A549 treated with Hydrocortisone at 1 μM for 4 hours (cell line): ENCODE measurements at places on chromosomes 1 and 21. TPM values are rescaled to one million over a fixed set of nuclear protein-coding genes. Genes with fewer than 3 reads are reported as not detected.

CCDC185 gene
- not detected in 5 replicates for total RNA-seq

ADAMTS5 gene
- not detected in 5 replicates for total RNA-seq

PAX7 gene
- total RNA-seq = 0.63 to 0.78 TPM (median 0.74 TPM) in 5 replicates

NECAP2 gene
- 39.8 to 48.0 TPM (median 41.0 TPM) in 5 replicates for total RNA-seq

TAS1R1 gene
- total RNA-seq = not detected in 5 replicates

RNU1-4 gene
- total RNA-seq = 6.1 to 30.4 TPM (median 9.0 TPM) in 3 of 5 replicates, not detected in the others

STUM gene
- not detected in 5 replicates for total RNA-seq

TMCO4 gene
- total RNA-seq = 5.4 to 7.5 TPM (median 6.1 TPM) in 5 replicates

CHI3L2 gene
- total RNA-seq = 0.25 to 1.1 TPM (median 0.44 TPM) in 5 replicates

CAMK1G gene
- total RNA-seq = 0.25 to 0.38 TPM (median 0.28 TPM) in 5 replicates

UTS2 gene
- total RNA-seq = not detected in 5 replicates

NECTIN4 gene
- 1.00 to 2.2 TPM (median 2.0 TPM) in 5 replicates for total RNA-seq

HJV gene
- not detected in 5 replicates for total RNA-seq

GPATCH2 gene
- 6.5 to 10.2 TPM (median 7.1 TPM) in 5 replicates for total RNA-seq

C1orf210 gene
- total RNA-seq = not detected in 5 replicates

AADACL4 gene
- not detected in 5 replicates for total RNA-seq

GORAB gene
- 5.9 to 8.3 TPM (median 7.1 TPM) in 5 replicates for total RNA-seq

SAMD13 gene
- total RNA-seq = 0.25 to 0.91 TPM (median 0.54 TPM) in 5 replicates

HSPA6 gene
- total RNA-seq = 1.4 to 7.1 TPM (median 1.8 TPM) in 5 replicates

F5 gene
- total RNA-seq = 0.06 to 0.23 TPM (median 0.14 TPM) in 5 replicates

MEF2D gene
- 23.9 to 32.3 TPM (median 27.1 TPM) in 5 replicates for total RNA-seq

WDR3 gene
- total RNA-seq = 24.1 to 39.9 TPM (median 28.8 TPM) in 5 replicates

CLCA2 gene
- 0.03 TPM in 2 of 5 replicates, not detected in the others for total RNA-seq

ITLN2 gene
- total RNA-seq = 0.78 to 1.2 TPM (median 0.96 TPM) in 5 replicates

CBS gene
- total RNA-seq = 11.2 to 13.0 TPM (median 12.1 TPM) in 5 replicates

ITGB2 gene
- 0.46 to 0.90 TPM (median 0.77 TPM) in 5 replicates for total RNA-seq

VSIG8 gene
- 0.08 to 0.15 TPM in 2 of 5 replicates, not detected in the others for total RNA-seq

UBL4B gene
- total RNA-seq = not detected in 5 replicates

UAP1 gene
- 26.2 to 39.5 TPM (median 31.7 TPM) in 5 replicates for total RNA-seq

FMO3 gene
- not detected in 5 replicates for total RNA-seq

SPRR3 gene
- total RNA-seq = not detected in 5 replicates

HCN3 gene
- 3.5 to 5.3 TPM (median 4.6 TPM) in 5 replicates for total RNA-seq

ENTREP3 gene
- total RNA-seq = 31.8 to 36.8 TPM (median 32.8 TPM) in 5 replicates

SOAT1 gene
- total RNA-seq = 26.0 to 32.3 TPM (median 29.5 TPM) in 5 replicates

ACTN2 gene
- 0.01 to 0.15 TPM (median 0.06 TPM) in 4 of 5 replicates, not detected in the other for total RNA-seq

PGD gene
- total RNA-seq = 1,044 to 1,330 TPM (median 1,108 TPM) in 5 replicates

RBP7 gene
- 5.2 to 6.9 TPM (median 5.6 TPM) in 5 replicates for total RNA-seq

SDC3 gene
- 8.0 to 12.2 TPM (median 9.9 TPM) in 5 replicates for total RNA-seq

FALEC gene
- 0.22 TPM in 1 of 5 replicates, not detected in the others for total RNA-seq

TYW3 gene
- total RNA-seq = 15.7 to 18.0 TPM (median 16.9 TPM) in 5 replicates

CCDC17 gene
- total RNA-seq = 0.18 to 0.36 TPM (median 0.26 TPM) in 5 replicates

SPATA6 gene
- total RNA-seq = 1.3 to 2.9 TPM (median 1.7 TPM) in 5 replicates

THRAP3 gene
- 62.3 to 90.5 TPM (median 71.5 TPM) in 5 replicates for total RNA-seq

PPIAL4G gene
- total RNA-seq = not detected in 5 replicates
